Effector memory CD8-positive, alpha-beta T cell (primary cell): ENCODE measurements at places on chromosomes 11 and 22.

- DNase-seq, result no peak
- H3K4me3 ChIP-seq, result no peak overlapping the region
- H3K27ac ChIP-seq, result no peak overlapping the region
- H3K27me3 ChIP-seq, result peaks cover 19% of the 10 kb centered on the region
- peaks cover 3% of the 10 kb centered on the region for H3K4me1 ChIP-seq
- no peaks in the 10 kb centered on the region for H3K36me3 ChIP-seq
Observed at GRCh38 chr11:69415411-69416142, 65.9 kb upstream of the LINC01488 start.

- H3K4me3 ChIP-seq, result no peak overlapping the region
- peaks cover 11% of the 10 kb centered on the region for H3K4me1 ChIP-seq
- peaks cover 10% of the 10 kb centered on the region for H3K36me3 ChIP-seq
- no peak overlapping the region for H3K27ac ChIP-seq
- no peaks in the 10 kb centered on the region for H3K27me3 ChIP-seq
Observed at GRCh38 chr11:96393753-96394348, 4.0 kb downstream of the JRKL start.

DNA sequence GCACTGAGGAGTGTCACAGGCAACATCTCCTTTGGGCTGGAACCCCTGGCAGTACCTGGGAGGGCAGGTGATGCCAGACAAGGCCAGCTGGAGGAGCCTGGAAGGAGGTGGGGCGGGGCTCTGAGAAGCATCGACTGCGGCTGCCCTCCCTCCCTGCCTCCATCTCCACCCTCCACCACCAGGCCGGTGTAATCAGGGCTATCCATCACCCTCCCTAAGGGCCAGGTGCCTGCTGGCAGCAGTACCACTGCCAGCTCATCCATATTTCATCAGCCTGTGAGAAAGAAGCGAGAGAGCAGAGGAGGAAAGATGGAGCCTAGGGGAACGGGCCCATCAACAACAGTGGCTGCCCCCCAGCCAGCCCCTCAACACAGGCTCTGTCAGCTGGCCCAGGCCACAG, 51.4 kb upstream of the RASD2 start:
- peaks cover 2% of the 10 kb centered on the region for H3K36me3 ChIP-seq
- no peaks in the 10 kb centered on the region for H3K4me1 ChIP-seq
- no peak for DNase-seq
- H3K27me3 ChIP-seq, result peaks cover 83% of the 10 kb centered on the region
- H3K4me3 ChIP-seq, result no peak overlapping the region

- H3K4me3 ChIP-seq, result peak overlapping the region; percentile 77
- no peaks in the 10 kb centered on the region for H3K27me3 ChIP-seq
- peak overlapping the region; percentile 81 for H3K27ac ChIP-seq
- peaks cover 43% of the 10 kb centered on the region for H3K4me1 ChIP-seq
Observed at GRCh38 chr11:71449596-71449995, 1.4 kb upstream of the DHCR7 start.
